Naive thymus-derived CD8-positive, alpha-beta T cell (primary cell): ENCODE measurements at places on chromosomes 4 and X. TPM values are rescaled to one million over a fixed set of nuclear protein-coding genes. Genes with fewer than 3 reads are reported as not detected.

ANK2 gene
- total RNA-seq: not detected

HMX1 gene
- total RNA-seq: not detected

MAGEE2 gene
- not detected for total RNA-seq

ENPEP gene
- not detected for total RNA-seq

DIPK2B gene
- total RNA-seq: not detected

CXCL11 gene
- total RNA-seq: not detected

SSX4 gene
- not detected for total RNA-seq

NWD2 gene
- not detected for total RNA-seq

IL3RA gene
- not detected for total RNA-seq

DNAAF6 gene
- total RNA-seq: not detected

ZMAT1 gene
- 35.4 TPM for total RNA-seq

ARAP2 gene
- 46.3 TPM for total RNA-seq

GRCh38 chr4:139137763-139138162 lies 39.3 kb downstream of the ELF2 start:
- no peak for DNase-seq
- H3K27me3 ChIP-seq: no peaks in the 10 kb centered on the region
- no peak overlapping the region for H3K27ac ChIP-seq
- no peaks in the 10 kb centered on the region for H3K4me1 ChIP-seq
- H3K36me3 ChIP-seq: no peaks in the 10 kb centered on the region

- no peak overlapping the region for H3K27ac ChIP-seq
- peaks cover 3% of the 10 kb centered on the region for H3K4me1 ChIP-seq
- H3K36me3 ChIP-seq: peaks cover 5% of the 10 kb centered on the region
- DNase-seq: no peak
Measured at GRCh38 chrX:70477734-70478075, 33.1 kb downstream of the DLG3 start.

- no peaks in the 10 kb centered on the region for H3K27me3 ChIP-seq
- peak overlapping the region; percentile 92 for H3K4me3 ChIP-seq
- H3K4me1 ChIP-seq: peaks cover 41% of the 10 kb centered on the region
- DNase-seq: peak; percentile 67
Measured at GRCh38 chrX:40644821-40645358, 2.5 kb downstream of the CXorf38 start.

DNA sequence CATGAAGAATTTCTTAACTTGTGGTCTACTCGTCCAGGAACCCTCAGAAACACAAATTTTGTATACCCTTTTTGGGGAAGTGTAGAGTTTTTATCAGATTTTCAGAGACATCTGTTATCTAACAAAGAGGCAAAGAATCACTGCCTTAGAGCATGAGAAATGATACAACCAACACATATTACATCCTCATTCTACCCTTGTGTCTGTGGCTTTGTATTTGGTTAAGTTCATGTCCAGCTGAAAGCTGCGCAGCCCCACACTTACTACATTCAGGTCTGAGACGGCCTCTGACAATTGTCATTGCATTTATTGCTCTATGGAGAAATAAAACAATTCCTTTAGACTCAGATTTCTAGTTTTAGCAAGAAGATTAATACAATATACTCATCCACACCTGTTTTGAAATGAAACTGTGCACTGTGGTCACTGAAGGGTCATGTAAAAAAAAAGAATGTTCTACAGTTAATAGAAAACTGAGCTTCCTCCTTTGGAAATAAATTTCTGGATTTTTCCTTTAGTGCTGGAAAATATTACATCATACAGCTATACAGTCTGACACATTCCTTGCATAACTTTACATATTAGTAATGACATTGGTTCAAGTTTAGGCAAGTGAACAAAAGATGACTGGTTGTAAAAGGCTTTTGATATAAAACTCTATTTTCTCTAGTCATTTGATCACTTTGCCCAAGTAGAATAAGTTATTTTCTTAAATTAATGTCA lies 39.8 kb downstream of the GLRB start:
- no peaks in the 10 kb centered on the region for H3K4me1 ChIP-seq
- no peak overlapping the region for H3K4me3 ChIP-seq
- DNase-seq: no peak

GRCh38 chr4:141130947-141131605 lies 2.2 kb downstream of the RNF150 start:
- no peaks in the 10 kb centered on the region for H3K36me3 ChIP-seq
- no peak overlapping the region for H3K27ac ChIP-seq
- peaks cover 39% of the 10 kb centered on the region for H3K27me3 ChIP-seq
- DNase-seq: no peak
- H3K4me1 ChIP-seq: peaks cover 23% of the 10 kb centered on the region
- H3K4me3 ChIP-seq: no peak overlapping the region

DNA sequence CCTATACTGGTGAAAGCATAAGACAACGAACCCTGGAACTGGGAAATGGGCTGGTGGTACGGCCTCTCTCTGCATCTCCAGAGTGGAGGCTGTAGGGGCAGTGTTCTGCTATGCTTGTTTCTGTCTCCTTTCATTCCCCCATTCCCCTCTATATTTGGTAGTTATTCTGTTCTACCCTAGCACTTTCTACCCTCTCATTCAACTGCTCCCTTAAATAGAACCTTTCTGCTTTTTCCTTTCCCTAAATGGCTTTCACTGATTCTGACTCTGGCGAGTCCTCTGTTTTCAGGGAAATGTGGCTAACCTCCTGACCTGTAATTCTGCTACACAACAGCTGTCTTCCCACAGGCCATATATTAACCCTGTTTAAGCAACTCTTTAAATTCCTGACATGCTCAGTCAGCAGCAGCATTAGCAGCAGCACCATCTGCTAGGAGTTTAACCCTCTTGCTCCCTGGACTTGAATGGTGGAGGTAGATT lies 94.2 kb downstream of the CXCL13 start:
- no peaks in the 10 kb centered on the region for H3K4me1 ChIP-seq
- H3K36me3 ChIP-seq: no peaks in the 10 kb centered on the region
- no peak overlapping the region for H3K27ac ChIP-seq
- no peaks in the 10 kb centered on the region for H3K27me3 ChIP-seq
- DNase-seq: no peak
- H3K4me3 ChIP-seq: no peak overlapping the region

- no peaks in the 10 kb centered on the region for H3K4me1 ChIP-seq
- H3K27ac ChIP-seq: no peak overlapping the region
- no peaks in the 10 kb centered on the region for H3K36me3 ChIP-seq
- no peak overlapping the region for H3K4me3 ChIP-seq
- no peaks in the 10 kb centered on the region for H3K27me3 ChIP-seq
Measured at GRCh38 chr4:68734095-68734494, 63.6 kb upstream of the UGT2B15 start.

DNA sequence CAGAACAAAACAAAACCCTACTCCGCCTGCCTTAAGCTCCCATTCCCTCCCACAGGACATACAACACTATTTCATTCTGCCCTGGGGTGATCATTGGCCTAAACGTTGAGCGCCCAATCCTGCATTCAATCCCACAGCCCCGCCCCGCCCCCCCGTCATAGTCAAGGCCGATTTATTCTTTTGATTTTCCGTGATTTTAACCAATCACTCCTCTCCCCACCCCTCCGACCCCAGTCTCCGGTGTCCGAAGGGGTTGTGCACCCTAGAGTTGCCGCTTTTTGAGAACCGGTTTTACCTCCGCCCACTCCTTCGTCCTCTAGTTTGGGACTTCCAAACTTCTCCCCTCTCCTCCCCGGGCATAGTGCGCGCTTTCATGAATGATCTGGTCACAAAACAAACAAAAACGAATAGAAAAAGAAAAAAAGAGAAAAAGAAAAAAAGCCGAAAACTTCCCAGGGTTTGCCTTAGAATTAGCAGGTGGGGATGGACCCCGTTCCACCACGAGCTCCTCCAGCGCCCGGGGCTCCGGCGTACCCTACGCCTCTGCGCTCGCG lies 446 bp upstream of the UBE2A start:
- H3K27ac ChIP-seq: peak overlapping the region; percentile 77
- peak; percentile 11 for DNase-seq
- peaks cover 5% of the 10 kb centered on the region for H3K36me3 ChIP-seq
- peaks cover 4% of the 10 kb centered on the region for H3K4me1 ChIP-seq
- peak overlapping the region; percentile 88 for H3K4me3 ChIP-seq

- H3K4me1 ChIP-seq: peaks cover 8% of the 10 kb centered on the region
- peaks cover 24% of the 10 kb centered on the region for H3K36me3 ChIP-seq
- DNase-seq: no peak
- H3K27ac ChIP-seq: no peak overlapping the region
Measured at GRCh38 chr4:123578276-123579029, 181.9 kb downstream of the SPRY1 start.

GRCh38 chr4:169030562-169030982 lies 20.5 kb upstream of the CBR4 start:
- no peak for DNase-seq
- no peak overlapping the region for H3K27ac ChIP-seq
- H3K27me3 ChIP-seq: peaks cover 5% of the 10 kb centered on the region

DNA sequence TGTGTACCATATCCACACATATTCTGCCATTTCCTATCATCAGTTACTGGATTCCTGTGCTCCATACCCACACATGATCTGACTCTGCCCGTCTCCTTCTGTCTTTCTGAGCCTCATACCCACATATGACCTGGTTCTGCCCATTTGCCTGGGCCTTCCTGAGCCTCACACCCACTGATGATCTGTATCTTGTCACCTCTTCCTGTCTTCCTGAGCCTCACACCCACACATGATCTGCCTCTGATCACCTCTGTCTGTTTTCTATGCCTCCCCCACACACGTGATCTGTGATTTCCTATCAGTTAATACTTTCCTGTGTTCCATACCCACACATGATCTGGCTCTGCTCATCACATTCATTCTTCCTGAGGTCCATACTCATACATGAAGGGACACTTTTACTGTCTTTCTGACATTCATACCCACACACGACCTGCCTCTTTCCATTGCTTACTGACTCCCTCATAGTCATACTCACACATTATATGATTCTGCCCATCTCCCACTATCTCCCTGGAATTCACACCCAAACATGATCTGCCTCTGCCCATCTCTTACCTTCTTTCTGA lies 32.5 kb downstream of the SCML1 start:
- H3K4me1 ChIP-seq: no peaks in the 10 kb centered on the region
- no peaks in the 10 kb centered on the region for H3K36me3 ChIP-seq
- H3K27ac ChIP-seq: no peak overlapping the region
- H3K27me3 ChIP-seq: no peaks in the 10 kb centered on the region

GRCh38 chrX:69015156-69015555 lies 150.1 kb downstream of the PJA1 start:
- no peaks in the 10 kb centered on the region for H3K36me3 ChIP-seq
- no peak for DNase-seq
- no peaks in the 10 kb centered on the region for H3K4me1 ChIP-seq
- no peak overlapping the region for H3K27ac ChIP-seq

DNA sequence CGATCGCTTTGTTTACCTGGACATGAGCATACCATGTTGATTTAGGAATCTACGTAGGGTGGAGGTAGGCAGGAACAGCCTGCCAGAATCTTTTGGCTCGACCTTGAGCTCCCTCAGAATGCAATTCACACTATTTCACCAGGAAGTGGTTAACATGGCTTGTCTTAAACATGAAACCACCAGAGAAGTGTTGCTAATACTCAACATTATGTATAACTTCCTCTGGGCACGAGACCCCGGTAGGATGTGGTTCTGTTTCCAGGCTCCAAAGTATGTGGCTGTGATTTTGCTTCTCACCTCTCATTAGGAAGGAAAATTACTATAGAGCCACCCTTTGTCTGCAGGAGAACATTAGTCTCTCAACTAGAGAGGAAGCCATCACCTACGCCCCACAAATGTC lies 59.0 kb upstream of the VCX3B start:
- no peaks in the 10 kb centered on the region for H3K4me1 ChIP-seq
- H3K36me3 ChIP-seq: no peaks in the 10 kb centered on the region
- no peak overlapping the region for H3K27ac ChIP-seq
- no peak for DNase-seq
- H3K27me3 ChIP-seq: no peaks in the 10 kb centered on the region
- no peak overlapping the region for H3K4me3 ChIP-seq

- peaks cover 24% of the 10 kb centered on the region for H3K27me3 ChIP-seq
- H3K27ac ChIP-seq: peak within 1 kb of the TSS; percentile 53
- H3K4me1 ChIP-seq: no peaks in the 10 kb centered on the region
- no peak within 1 kb of the TSS for H3K4me3 ChIP-seq
- no peak for DNase-seq
Measured at GRCh38 chrX:105822138-105823091, at the start of gene NRK. NRK (plus strand) TSS chrX:105822539; CDS start chrX:105822846, 307 bp downstream.

DNA sequence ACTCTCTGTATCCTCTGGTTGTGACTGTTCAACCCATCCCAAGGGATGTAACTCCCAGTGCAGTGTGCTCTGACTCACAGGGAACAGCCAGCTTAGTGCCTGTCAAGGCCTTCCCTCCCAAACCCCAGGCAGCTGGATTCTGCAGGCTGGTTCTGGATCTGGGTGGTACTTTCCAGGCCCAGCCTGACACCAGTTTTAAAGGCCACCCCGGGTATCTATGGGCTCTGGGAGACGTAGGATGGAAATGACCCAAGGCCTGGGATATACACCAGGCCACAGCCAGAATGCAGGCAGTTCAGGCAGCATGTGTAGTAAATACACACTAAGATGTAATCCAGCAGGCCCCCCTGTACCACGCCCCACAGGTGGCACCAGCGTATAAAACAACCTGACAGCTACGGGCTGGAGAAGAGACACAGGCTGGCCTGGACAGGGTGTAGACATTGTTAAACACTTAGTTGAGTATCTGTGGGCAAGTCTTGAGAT lies 64.2 kb downstream of the SPINK2 start:
- no peak for DNase-seq
- no peaks in the 10 kb centered on the region for H3K27me3 ChIP-seq

GRCh38 chr4:168694667-168695066 lies 197.8 kb downstream of the PALLD start:
- no peaks in the 10 kb centered on the region for H3K36me3 ChIP-seq
- H3K4me1 ChIP-seq: no peaks in the 10 kb centered on the region
- peaks cover 9% of the 10 kb centered on the region for H3K27me3 ChIP-seq
- no peak overlapping the region for H3K27ac ChIP-seq
- no peak for DNase-seq

GRCh38 chr4:110501826-110502225 lies 25.9 kb downstream of the ENPEP start:
- no peak overlapping the region for H3K27ac ChIP-seq
- H3K27me3 ChIP-seq: peaks cover 11% of the 10 kb centered on the region
- no peak overlapping the region for H3K4me3 ChIP-seq
- DNase-seq: no peak
- no peaks in the 10 kb centered on the region for H3K4me1 ChIP-seq

- no peaks in the 10 kb centered on the region for H3K36me3 ChIP-seq
- no peaks in the 10 kb centered on the region for H3K27me3 ChIP-seq
- H3K4me3 ChIP-seq: no peak overlapping the region
- no peak for DNase-seq
- no peak overlapping the region for H3K27ac ChIP-seq
- peaks cover 38% of the 10 kb centered on the region for H3K4me1 ChIP-seq
Measured at GRCh38 chrX:55697381-55697780, 20.2 kb upstream of the RRAGB start.

- H3K27me3 ChIP-seq: peaks cover 2% of the 10 kb centered on the region
- no peak overlapping the region for H3K4me3 ChIP-seq
- H3K36me3 ChIP-seq: no peaks in the 10 kb centered on the region
- DNase-seq: no peak
Measured at GRCh38 chr4:8336412-8337075, 67.0 kb downstream of the HTRA3 start.

DNA sequence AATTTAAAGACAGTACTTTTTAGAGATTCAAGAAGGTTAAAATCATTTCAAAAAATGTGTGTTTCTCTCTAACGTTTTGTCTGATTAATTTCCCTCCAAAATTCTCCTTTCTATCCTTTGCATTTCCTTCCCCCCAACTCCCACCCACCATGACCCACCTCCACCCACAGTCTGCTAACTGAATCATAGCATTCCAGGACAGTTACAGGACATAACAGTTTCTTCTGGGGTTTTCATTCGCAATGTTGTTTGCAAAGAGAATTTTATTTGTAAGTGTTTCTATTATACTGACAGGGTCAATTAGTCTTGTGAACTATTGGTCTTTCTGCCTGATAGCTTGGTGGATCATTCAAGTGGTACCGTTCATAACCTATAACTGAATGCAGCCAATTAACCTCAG lies 53.7 kb downstream of the ANAPC10 start:
- H3K36me3 ChIP-seq: no peaks in the 10 kb centered on the region
- DNase-seq: no peak
- H3K4me3 ChIP-seq: no peak overlapping the region
- peaks cover 10% of the 10 kb centered on the region for H3K4me1 ChIP-seq
- H3K27me3 ChIP-seq: no peaks in the 10 kb centered on the region
